ENCODE measurements at places on chromosomes 1 and 21.

GRCh38 chr1:107954126-107954525, 10.9 kb downstream of the VAV3 start:
- no peak for DNase-seq

GRCh38 chr1:108815566-108815965, 41.3 kb downstream of the AKNAD1 start:
- DNase-seq, result no peak

- no peak for DNase-seq
Measured at GRCh38 chr1:56590520-56591011, 11.2 kb upstream of the PLPP3 start.

- no peak for DNase-seq
Measured at GRCh38 chr1:19411612-19412011, 73.7 kb downstream of the CAPZB start.

GRCh38 chr1:236129306-236129705, 13.0 kb upstream of the GPR137B start:
- DNase-seq, result no peak

DNA sequence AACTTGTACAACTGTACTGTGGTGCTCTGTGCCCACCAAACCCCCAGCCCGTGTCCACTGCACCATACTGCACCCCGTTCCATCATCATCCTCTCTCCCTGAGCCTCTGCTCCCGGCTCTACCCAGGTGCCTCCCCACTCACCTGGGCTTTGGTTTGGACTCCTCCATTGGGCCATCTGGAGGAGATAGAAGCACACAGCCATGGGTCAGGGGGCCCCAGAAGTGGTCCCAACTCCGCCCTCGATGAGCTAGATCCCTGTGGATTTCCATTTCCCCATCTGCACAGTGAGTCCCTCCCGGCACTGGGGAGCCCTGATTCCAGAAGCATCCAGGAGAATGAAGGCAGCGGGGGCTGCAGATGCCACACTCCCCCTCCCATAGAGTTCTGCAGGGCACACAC, 10.8 kb downstream of the TNNT2 start:
- no peak for DNase-seq

- no peak for DNase-seq
Measured at GRCh38 chr1:210233216-210233494, 559 bp downstream of the SERTAD4 start.

- no peak for DNase-seq
Measured at GRCh38 chr1:6508154-6508815, 16.8 kb upstream of the PLEKHG5 start.

GRCh38 chr1:183304440-183305107, 113.6 kb downstream of the NMNAT2 start:
- DNase-seq, result no peak

DNA sequence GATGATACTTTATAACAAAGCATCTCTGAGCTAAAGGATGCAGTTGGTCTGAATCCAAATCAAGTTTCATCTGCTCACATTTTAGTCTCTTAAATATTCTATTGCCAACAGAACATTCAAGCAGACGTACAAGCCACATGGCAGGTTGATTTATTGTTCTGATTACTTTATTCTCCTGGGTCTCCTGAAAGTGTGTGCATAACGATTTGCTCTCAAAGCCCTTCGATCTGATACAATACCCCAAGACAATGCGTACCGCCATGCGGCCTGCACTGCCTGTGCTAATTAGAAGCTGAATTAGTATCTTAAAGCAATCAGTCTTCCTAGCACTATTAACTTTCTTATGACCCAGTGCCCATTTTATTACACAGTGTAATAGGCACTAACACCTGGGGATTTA, 56.9 kb downstream of the FHAD1 start:
- DNase-seq, result no peak
